ENCODE measurements at places on chromosomes 11 and 22.

GRCh38 chr11:61059260-61059752 is 43.0 kb upstream of the CD5 start:
- no peak for DNase-seq

DNA sequence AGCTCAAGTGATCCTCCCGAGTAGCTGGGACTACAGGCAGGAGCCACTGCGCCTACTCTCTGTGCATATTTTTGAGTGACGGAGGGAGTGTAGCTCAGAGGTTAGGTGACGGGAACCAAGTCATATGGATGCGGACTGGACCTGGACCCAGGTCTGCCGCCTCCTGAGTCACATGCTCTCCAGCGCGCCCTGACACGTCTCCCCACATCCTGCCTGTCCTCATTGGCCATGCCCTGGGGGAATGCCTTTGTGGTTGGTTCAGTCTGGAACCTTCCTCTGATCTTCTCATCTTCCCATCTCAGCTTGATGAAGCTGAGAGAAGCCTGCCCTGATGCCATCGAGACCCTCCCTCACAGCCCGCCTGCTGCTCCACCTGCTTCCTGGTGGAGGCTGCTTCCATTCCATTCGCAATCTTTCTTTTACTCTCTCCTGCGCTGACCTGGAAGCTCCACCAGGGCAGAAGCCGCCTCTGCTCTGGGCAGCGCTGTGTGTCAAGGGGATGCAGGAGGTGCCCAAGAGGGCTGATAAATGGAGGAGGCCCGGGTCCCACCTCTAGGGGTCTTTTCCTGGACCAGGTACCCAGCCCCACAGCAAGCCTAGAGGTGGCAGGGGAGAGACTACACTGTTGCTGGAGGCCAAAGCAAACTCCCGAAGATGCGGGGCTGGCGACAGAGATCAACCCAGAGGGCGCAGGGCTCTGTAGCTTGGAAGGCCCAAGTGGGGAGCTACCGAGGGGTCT is 13.9 kb upstream of the BAIAP2L2 start:
- no peak for DNase-seq

GRCh38 chr11:11810764-11811726 is 30.7 kb upstream of the USP47 start:
- no peak for DNase-seq

DNA sequence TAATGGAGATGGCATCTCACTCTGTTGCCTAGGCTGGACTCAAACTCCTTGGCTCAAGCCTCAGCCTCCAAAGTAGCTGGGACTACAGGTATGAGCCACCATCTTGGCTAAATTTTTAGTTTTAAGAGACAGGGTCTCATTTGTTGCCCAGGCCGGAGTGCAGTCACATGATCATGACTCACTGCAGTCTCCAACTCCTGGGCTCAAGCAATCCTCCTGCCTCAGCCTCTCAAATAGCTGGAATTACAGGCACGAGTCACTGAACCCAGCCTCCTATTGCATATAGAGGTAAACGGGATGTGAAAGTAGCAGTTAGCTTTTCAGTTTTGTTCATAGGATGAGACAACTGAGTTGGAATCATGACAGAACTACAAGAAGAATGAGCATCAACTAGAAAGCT is 9.5 kb upstream of the NAALAD2 start:
- DNase-seq, result no peak

DNA sequence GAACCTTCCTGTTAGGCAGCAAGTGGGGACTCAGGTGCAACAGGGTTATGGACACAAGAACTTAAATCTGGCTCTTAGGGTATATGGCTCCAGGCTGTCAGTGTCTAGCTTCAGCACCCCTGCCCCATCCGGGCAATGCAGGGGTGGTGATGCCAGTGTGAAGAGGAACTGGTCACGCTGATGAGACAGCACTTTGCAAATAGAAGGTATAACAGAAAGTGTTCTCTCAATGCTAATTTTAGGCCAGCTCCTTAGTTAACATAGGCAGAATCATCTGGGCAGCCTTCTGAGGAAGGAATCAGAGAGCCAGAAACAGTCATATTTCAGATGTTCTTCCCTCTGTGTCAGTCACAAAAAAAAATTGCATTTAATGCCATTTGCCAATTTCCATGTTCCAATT is 41.2 kb downstream of the SYT9 start:
- DNase-seq, result no peak

DNA sequence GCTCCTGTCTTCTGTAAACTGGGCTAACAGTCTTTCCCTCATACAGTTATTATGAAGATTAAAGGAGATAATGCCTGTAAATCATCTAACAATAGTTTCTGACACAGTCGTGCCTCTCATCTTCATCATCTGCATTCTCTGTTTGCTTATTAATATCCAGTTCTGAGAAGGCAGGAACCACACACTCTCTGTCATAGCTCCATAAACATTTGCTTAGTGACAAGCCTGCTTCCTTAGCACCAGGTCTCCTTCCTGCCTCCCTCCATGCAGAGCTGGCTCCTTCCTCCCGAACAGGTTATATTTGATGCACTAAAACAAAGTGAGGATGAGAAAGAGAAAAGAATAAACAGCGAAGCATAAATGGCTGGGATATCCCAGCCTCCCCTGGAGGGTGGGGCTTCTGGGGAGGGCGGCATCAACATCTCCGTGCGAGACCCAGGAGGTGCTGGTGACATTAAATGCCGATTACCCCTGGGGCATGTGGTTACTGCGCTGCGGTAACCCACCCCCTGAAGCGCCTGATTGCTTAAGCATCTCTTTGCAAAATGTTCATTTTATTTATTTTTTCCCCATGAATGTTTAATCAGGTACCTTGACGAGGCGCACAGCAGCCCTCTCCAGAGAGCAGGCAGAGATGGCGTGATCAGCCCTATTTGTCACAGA is 404.9 kb downstream of the NXPE2 start:
- no peak for DNase-seq

DNA sequence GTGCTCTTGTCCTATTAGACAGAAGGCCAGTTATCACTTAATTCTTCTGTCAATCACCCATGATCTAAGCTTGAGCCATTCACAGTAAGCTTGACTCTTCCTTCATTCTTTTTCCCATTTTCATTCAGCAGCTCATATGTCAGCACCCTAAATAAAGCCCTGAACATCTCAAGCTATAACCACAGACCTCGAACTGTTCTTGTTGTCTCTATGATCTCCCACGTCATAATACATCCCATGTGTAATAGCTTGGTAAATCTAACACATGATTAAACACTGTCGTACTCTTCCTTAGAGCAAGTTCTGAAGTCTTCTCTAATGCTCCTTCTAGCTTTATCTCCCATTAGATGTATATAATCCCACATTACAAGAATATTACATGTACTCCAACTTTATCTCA is 14.4 kb downstream of the MUC15 start:
- DNase-seq, result no peak

- DNase-seq, result no peak
These were observed 25.5 kb downstream of the SCGB1A1 start for GRCh38 chr11:62444236-62444833.

GRCh38 chr22:36228944-36229343 is 10.4 kb downstream of the APOL2 start:
- DNase-seq, result no peak

DNA sequence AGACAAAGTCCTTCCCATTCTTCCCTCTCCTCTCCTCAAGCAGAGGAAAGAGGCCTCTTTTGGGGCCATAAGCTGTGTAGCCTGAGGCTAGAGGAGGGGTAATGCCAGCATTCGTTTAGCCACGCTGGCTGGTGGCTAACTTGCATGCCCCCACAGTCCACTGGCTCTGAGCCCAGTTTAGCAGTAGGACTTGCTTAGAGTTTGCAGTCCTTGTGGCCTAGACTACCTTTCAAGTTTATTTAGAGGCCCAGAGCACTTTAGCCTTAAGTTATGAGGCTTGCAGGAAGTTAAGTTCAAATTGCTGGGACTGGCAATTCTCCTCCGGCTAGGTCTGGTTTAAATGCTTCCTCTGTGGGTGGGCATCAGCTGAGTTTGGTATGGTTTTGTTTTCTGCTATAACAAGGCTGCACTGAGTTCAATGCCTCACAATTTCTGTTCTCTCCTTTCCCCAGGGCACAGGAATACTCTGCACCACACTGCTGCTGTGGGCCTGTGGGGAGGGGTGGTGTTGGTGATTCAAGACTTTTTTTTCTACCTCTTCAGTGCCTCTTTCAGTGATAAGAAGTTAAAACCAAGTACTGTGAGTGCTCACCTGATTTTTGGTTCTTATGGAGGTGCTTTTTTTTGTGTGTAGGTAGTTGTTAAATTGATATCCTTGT is 281.0 kb upstream of the C11orf87 start:
- no peak for DNase-seq

- DNase-seq, result peak; percentile 79
These were observed 111.7 kb downstream of the TEAD1 start for GRCh38 chr11:12785901-12786300.

- DNase-seq, result no peak
These were observed 20.3 kb downstream of the ASCL2 start for GRCh38 chr11:2250041-2250440.

- DNase-seq, result no peak
These were observed 66.9 kb downstream of the TBC1D22A start for GRCh38 chr22:46829117-46829891.

DNA sequence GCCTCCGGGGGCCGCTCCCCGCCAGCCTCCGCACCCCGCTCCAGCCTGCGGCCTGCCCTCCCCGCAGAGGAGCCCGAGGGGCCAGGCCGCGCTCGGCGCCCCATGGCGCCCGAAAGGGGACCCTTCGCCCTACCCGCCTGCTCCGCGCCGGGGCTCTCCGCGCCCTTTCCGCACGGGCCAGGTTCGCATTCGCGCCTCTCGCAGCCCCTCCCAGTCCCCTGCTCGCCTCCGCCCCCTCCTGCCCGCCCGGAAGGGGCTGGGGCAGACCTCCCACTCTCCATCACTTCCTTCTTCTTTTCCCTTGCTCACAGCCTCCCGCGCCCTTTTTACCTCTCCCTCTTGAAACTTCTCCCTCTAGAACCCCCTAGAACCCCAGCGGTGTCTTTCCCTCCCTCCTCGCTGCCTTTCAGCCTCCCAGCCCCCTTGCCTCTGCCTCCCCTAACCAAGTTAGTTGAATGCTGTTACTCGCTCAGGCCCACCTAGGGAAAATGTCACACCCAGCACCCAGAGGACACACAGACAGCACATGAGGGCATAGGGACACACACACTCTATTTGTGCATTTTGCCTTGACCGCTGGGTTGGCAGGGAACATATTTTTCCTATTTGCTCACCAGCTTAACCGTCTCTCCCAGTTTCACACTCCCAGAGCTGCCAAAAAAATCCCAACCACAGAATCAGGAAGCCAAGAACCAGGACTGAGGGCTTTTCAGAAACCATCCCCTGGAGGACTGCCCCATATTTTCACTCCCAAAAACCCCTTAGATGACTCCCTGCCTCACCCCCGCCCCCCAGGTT is at the start of gene SLC43A3:
SLC43A3 (minus strand) TSS at position 193 of the 798 bp plus-strand sequence. CDS start 949 bp downstream, outside the sequence.
- DNase-seq, result no peak

DNA sequence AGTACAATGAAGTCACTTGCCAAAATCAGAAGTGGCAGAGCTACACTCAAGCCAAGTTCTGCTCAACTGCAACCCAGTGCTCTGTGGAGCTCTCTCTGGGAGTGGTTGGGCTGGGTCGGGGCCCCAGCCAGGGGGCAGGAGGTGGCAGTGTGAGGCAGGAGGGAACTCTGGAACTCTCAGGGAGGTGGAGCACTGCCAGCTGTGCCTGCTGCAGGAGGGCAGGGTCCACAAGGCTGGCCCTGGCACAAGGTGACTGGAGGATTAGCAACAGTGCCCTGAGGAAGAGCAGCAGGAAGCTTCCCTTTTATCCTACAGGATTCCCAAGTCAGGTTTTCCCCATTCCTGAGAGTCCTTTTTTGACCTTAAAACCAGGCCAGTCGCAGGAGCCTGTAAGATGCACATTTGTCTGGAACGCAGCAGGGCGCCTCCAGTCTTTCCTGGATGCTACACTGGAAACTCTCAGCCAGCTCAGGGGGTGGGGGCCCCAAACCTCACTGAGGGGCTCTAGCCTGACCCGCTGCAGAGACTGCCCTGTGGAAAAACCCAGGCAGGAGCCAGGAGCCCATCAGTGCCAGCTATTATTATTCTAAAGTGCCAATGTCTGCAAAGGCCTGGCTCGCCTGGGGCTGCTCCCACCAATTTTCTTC is 31.8 kb downstream of the DKK3 start:
- no peak for DNase-seq

DNA sequence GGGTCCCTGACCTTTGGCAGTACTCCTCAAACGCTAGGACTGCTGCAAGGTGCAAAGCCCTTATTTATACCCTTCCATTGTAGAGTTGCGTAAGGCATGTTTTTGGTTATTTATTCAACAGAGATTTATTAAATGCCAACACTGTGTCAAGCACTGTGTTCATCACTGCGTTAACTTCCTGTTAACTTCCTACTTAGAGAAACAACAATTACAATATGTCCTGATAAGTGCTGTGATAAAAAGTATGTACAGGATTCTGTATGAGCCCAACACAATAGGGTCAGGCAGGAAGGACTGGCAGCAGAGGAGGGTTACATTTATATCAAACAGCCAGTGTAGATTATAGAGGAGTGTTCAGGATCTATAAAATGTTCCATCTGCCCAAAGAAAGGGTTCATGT is 812.8 kb upstream of the API5 start:
- no peak for DNase-seq

GRCh38 chr22:43363315-43364168 is 20.4 kb upstream of the SCUBE1 start:
- no peak for DNase-seq

GRCh38 chr11:10412266-10412665 is 42.8 kb upstream of the AMPD3 start:
- no peak for DNase-seq

- DNase-seq, result no peak
These were observed 82.3 kb downstream of the PTPRJ start for GRCh38 chr11:48062649-48063048.

DNA sequence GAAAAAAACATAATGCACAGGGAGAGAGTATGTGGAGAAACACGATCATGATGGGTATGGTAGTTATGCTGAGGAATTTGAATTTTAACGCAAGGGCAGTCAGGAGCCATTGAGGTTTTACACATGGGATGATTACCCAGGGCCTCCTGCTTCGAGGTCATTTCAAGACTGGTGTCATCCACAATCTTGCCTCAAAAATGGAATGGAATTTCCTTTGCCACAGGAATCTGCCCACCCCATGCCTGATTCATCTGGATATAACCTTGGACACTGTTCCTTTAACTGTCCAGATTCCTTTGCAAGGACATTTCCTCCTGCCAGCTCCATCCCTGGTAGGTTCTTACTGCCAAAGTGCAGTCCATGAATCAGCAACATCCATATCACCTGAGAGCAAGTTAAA is 655.9 kb upstream of the TENM4 start:
- no peak for DNase-seq

- DNase-seq, result no peak
These were observed 97.4 kb upstream of the PRDM11 start for GRCh38 chr11:45048870-45049691.

GRCh38 chr22:35643991-35644390 is 4.3 kb upstream of the APOL6 start:
- no peak for DNase-seq

- DNase-seq, result no peak
These were observed 21.5 kb downstream of the RANGAP1 start for GRCh38 chr22:41264408-41264941.

Measured in NCI-H187 treated with DMSO at 0.1 percent for 48 hours (cell line).